ENCODE measurements at places on chromosomes 11 and 22.

DNA sequence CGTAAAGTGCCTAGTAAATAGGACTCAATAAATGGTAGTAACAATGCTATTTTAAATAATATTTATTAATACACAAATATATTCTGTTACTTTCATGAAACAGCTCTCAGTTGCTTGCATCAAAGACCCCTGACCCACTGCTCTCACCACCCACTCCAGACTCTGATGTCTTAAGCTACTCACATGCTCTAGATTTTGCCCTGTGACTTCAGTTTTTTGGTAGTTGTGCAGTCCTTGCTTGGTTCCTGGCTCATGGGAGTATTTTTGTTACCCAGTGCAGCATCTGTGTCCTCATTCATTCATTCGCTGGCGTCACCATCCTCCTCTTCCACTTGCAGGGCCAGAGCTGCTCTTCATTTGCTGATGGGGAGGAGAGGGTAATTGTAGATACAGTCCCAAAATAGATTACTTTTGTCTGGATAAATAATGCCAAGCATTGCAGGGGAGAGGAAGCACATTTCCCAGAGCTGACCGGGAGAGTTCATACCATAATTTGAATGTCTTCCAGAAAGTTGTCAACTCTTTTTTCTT, 12.7 kb downstream of the MRPL48 start:
- no peak for DNase-seq

DNA sequence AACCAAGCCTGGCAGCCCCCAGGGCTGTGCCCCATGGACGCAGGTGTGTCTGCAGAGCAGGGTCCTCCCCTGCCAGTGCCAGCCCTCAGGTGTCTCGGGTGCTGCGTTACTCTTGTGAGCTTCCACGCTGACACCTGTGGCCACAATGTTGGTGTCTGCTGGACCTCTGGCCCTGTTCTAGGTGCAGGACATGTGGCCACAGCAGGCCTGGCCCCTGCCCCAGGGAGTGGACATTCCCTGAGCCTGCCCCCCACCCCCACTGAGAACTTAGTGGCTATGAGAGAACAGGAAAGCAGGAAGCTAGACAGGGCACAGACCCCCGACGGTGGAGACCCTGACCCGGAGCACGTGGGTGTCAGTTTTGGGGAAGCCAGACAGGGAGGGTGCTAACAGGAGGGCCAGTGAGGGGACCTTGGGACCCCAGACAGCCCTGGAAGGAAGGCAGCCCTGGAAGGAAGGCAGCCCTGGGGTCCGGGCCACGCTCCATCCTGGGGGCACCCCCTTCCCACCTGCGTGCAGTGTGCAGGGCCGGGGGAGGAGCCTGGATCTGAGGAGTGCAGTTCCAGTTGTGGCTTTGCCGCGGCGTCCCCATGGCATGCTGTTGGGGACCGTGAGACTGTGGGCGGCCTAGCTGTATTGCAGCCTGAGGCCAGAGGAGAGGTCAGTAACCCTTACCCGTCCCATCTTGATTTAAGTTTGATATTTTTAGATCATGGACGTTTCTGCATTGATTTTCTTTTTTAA, 43.9 kb upstream of the PPARA start:
- DNase-seq: no peak

DNA sequence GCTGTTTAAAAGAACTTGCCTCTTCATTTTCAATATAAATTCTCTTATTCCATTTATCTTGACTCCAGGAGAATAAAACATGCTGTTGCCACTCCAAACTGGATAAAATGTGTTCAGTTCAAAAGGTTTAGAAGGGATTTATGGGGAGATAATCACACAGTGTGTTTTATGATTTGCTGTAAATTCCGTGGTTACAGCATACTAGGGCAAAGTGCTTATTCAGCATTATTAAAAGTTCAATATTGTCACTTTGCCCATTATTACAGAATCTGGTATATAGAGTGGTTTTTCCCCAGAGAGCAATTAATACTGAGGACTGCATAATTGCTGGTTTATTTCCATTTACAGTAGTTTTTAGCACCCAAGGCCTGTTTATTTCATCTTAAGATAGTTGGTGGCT, 780.9 kb upstream of the RAG2 start:
- no peak for DNase-seq

GRCh38 chr22:26941896-26942636, 284.7 kb downstream of the MIAT start:
- peak; percentile 0 for DNase-seq

DNA sequence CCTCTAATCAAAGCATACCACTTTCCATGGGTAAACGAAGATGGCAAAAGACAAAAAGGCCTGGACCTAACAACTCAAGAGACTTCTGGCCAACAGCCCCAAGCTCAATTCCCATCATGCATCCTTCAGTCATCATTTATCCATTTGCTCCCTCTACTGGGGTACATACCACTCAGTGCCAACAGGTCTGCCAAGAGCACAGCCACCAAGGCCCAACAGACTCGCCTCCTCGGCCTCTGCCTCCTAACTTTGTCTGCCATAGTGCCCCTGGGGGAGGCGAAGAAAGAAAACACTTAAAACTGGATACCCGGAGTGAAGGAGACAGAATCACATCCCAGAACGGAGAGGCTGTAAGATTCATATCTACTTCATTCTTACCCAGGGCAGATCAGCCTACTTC, 1.1 kb downstream of the HYOU1 start:
- DNase-seq: no peak
